Choroid plexus epithelial cell (primary cell): ENCODE measurements at places on chromosomes 7 and 10.
A peak's percentile ranks its signal among the peaks of the same experiment; 100 is the strongest.

DNA sequence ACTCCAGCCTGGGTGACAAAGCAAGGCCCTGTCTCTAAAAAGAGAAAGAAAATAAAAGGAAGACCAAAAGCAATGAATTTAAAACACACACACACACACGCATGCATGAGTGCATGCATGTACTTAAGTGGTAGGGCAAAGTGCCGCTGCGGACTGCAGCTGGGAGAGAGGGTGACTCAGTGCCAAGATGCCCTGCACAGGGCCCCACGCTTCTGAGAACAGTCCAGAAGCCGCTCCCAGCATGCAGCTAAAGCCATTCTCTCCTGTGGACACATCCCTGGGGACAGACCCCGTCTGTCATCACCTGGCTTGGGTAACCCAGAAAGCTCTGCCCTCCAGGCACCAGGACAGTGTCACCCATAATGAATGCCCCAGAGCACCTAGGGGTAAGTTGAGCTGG, 61.0 kb upstream of the MYL10 start:
- DNase-seq = no peak

DNA sequence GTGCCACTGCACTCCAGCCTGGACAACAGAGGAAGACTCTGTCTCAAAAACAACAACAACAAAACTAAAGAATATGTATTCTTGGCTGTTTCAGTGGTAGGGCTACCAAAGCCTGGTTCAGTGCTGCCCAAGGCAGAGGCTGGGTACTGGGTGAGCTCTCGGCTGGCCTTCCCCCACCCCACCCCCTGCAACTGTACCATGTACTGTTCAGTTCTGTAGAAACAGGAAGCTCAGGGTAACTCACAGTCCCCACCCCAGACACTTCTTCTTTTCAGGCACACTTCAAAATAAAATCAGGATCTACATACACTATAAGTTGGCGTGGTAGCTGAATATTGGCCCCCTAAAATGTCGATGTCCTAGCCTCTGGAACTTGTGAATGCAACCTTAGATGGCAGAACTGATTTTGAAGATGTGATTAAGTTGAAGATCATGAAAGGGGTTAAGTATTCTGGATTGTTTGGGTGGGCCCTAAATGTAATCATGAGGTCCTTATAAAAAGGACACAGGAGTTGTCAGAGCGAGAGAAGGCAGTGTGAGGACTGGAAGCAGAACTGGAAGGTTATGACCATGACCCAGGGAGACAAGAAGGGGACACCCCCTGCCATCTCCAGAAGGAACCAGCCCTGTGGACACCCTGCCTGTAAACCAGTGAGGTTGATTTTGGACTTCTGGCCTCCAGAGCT, 31.2 kb downstream of the TBXAS1 start:
- DNase-seq = no peak

DNA sequence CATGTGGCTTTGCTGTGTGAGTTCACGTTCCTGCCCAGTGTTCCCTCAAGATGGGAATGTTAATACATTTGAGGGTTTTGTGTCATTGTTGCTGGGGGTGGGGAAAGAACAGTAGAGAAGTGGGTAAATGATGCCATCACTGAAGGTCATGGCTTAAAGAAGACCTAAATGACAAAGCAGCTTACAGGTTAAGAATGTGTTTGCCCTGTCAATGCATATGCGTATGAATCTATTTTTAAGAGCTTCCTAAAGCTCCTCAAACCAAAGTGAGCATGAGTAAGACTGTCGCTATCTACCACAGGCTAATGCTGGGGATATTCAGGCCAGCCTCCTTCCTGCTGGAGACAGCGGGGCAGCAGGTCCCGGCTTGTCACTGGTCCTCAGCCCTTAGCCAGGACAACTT, 162.9 kb downstream of the CREB5 start:
- DNase-seq = peak; percentile 30

- DNase-seq = peak; percentile 94
Observed at GRCh38 chr10:89502549-89502948, 32.8 kb downstream of the SLC16A12 start.

- DNase-seq = no peak
Observed at GRCh38 chr7:87330316-87330715, 15.1 kb upstream of the CROT start.

DNA sequence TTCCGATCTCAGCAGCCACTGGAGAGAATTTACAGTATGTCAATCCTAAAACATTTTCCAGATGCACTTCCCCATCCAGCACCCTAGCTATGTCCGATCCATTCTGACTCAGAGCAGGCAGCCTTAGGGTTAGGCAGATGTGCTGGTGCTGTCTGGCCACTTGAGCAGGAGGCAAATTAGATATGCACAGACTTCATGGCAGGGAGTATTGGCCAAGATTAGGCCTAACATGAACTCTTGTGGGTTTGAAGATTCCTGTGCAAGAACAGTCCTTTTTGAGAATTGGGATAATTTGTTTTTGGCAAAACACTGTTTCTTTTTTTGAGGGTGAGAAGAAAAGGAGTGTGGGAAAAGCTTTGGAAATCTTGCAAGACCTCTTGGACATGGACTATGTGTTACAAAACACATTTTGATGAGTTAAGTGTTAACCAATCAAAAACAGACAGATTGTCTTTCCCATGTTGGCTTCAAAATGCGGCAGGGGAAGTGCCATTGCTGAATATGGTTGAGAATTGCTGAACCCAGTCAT, 218.6 kb upstream of the INHBA start:
- DNase-seq = peak; percentile 45

GRCh38 chr10:123096452-123096851, 39.3 kb upstream of the HMX3 start:
- DNase-seq = no peak
